ENCODE measurements at places on chromosomes 7 and 10.

DNA sequence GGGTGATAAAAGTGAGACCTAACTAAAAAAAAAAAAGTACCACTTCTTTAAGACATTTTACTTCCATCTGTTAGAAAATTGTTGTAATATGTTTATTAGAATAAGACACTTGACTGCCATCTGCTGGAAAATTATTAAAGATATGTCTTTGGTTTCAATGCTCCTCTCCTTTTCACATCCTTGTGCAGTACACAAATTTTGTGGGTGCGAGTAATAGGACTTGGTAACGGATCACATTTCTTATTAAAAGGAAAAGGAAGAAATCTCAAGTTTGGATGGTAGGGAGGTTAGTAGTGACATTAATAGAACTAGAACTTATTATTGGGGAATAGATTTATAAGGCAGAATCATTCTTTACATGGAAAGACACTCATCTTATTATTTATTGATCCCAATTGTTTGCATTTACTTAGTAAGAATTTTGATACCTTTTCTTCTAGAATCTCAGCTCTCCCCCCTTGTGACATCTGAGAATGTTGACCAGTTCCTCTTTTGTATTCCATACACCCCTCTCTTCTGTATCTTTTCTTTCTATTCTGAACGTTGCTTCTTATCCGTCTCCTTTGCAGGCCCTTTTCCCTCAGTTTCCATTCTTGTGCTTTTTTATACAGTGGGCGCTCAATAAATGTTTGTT lies 43.0 kb upstream of the RPA3 start:
- DNase-seq, result no peak

DNA sequence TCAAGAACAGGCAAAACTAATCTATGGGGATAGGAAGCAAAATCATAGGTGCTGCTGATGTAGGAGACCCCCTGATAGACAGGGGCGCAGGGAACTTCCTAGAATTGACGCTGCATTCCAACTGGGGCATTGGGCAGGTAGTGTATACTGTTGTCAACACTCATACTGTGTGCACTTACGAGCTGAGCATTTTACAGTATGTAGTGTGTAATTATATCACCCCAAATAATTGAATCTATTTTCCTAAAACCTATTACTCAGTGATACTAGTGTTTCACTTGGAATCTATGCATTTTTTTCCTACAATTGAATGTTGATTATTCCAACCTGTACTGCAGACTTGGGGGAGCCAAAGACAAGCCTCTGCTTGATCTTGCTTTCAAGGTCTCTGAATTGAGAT lies 207.0 kb upstream of the PRKCQ start:
- no peak for DNase-seq

- no peak for DNase-seq
Observed at GRCh38 chr10:95423164-95424005, 132.6 kb upstream of the PDLIM1 start.

GRCh38 chr7:68247571-68247970 lies 1250.9 kb downstream of the TYW1 start:
- DNase-seq, result no peak

- no peak for DNase-seq
Observed at GRCh38 chr10:86306628-86307278, 59.8 kb downstream of the GRID1 start.

GRCh38 chr10:68550747-68551411 lies 9.3 kb upstream of the TET1 start:
- DNase-seq, result peak; percentile 27

GRCh38 chr7:99112979-99113378 lies 30.9 kb downstream of the SMURF1 start:
- DNase-seq, result no peak

DNA sequence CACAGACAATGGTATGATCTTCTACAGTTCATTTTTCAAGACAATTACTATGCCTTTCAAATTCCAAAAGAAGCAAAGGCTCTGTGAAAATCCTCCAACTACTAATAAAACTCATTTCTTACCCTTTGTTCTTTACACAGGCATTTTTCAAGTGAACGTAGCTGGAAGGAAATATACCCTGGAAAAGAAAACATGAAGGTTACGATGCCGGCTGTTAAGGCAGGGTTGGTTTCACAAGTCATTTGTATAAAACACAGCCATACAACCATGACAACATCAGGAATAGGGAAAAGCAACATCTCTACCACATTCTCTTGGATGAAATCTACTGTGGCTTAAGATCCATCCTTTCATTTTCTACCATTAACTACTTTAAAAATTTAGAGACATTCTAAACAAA lies 207.9 kb downstream of the DOCK4 start:
- no peak for DNase-seq

DNA sequence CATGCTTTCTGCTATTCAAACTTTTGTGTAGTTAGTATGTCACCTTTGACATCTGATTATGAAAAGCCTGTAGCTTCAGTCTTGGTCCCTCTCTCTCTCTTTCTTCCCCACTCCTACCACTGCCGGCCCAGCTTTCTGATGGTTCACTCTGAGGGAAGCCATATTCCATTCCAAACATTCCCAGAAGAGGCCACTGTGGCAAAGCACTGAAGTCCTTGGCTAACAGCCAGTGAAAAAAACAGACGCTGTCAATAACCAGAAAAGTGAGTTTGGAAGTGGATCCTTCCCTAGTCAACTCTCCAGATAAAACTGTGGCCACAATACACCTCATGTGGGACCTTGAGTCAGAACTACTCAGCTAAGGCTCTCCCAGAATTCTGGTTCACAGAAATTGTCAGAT lies 950.7 kb upstream of the PHF14 start:
- no peak for DNase-seq

DNA sequence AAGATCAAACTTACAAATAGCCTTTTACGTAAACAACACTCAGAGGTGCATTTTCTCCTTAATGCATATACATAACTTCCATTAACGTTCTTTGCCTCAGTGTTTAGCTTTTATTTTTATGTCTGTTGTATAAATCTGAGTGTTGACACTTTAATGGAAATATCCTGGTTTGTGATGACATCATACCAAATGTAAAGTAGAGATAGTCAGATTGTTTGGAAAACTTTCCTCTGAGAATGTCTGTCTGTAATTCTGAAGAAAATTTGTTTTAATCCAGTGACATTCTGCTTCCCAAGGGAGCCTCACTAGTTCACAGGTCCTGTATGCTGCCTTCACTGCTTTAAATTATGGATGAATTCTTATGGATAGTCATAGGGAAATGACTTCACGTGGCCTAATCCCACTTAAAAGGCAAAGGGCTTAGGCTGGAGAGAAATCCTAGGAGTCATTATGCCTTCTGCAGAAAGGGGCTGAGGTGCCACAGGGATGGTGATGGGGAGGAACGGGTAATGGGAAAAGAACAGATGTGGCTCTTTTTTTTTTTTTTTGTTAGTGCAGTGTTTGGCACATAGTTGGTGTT lies 93.2 kb downstream of the DNAJB9 start:
- no peak for DNase-seq

DNA sequence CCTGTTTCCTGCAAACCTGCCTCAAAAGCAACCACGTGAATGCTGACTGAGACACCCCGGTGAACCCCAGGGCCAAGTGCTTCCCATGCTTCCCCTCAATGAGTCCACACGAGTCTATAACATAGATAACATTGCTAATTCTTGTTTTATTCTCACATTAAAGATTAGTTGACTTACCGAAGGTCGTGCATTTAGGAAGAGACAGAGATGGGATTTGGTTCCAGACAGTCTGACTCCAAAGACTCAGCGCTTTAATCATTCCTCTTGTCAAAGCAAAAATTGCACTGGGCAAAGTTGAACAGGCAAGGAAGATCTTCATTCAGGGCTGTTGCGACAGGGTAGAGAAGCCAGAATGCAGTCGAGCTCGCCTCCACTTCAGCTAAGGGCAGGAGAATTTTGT lies 435.6 kb upstream of the C7orf33 start:
- DNase-seq, result no peak

- DNase-seq, result no peak
Observed at GRCh38 chr7:89593125-89593524, 561.1 kb upstream of the STEAP1 start.

Data from posterior cingulate gyrus (tissue), 11 donors.